ENCODE measurements at places on chromosomes 3 and 15.

- no peak for DNase-seq
Observed at GRCh38 chr3:195701042-195701915, 19.5 kb upstream of the MUC20 start.

DNA sequence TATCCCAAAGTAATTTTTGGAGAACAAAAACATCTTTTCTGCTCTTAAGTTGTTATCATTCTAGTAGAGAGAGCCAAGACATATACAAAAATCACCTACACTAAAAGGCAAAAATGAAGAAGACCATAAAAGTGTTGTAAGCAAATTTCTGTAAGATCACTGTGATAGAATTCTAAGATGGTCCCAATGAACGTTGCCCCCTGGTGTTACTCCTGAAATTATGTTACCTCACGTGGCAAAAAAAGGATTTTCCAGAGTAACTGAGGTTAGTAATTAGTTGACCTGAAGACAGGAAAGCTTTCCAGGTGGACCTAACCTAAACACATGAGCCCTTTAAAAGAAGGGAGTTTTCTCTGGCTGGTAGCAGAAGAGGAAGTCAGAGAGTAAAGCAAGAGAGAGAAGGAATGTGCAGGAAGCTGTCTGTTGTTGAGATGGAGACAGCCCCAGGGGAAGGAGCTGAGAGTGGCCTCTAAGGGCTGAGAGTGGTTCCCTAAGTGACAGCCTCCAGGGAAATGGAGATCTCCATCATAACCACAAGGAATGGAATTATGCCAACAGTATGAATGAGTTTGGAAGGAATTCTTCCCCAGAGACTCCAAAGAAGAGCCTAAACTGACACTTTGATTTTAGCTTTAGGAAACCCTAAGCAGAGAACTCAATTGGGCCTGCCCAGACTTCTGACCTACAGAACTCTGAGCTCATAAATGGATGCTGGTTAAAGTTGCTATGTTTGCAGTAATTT lies 205.9 kb downstream of the CD47 start:
- DNase-seq, result no peak

- no peak for DNase-seq
Observed at GRCh38 chr3:113141543-113141942, 69.8 kb upstream of the BOC start.

DNA sequence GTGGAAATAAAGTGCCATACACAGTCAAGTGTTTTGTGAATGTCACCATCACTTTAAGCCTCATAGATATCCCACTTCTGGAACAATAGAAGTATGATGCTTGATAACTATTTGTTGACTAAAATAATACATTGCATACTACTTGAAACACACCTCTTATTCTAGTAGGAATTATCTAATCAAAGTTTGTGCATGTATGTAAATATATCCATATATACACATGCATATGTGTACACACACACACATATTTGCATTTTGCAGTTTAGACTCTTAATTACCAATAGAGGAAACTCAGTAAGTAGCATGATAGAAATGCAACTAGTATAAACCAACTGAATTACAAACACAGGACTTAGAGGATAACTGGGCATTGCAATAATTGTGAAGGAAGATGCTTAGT lies 1084.1 kb downstream of the FHIT start:
- no peak for DNase-seq

- DNase-seq, result no peak
Observed at GRCh38 chr15:50075319-50075718, 43.7 kb downstream of the ATP8B4 start.

DNA sequence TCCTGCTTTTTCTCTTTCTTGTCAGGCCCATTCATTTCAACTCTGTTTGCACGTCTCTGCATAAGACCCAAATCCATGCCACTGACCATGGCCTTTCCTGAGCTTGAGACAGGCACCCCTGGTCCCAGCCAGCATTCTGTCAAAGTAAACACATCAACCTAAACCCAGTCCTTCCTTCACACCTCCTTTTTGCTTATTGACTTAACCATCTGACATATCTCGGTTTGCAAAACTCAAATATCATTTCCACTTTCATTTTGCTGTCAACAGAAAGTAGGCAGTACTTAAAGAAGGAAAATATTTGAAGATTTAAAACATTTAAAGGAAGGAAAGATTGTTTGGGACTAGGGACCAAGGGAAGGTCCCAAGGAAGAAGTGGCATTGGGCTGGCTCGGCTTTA lies 48.2 kb upstream of the KBTBD8 start:
- no peak for DNase-seq

GRCh38 chr3:103167850-103168249 lies 733.0 kb downstream of the ZPLD1 start:
- no peak for DNase-seq

Measured in activated gamma-delta T cell treated with anti-CD3 and anti-CD28 coated beads, Interleukin-2, amount 50 U/mL, for 16 hours (primary cell).